ENCODE measurements at places on chromosomes 16 and 17. TPM values are rescaled to one million over a fixed set of nuclear protein-coding genes. Genes with fewer than 3 reads are reported as not detected.

KIAA0513 gene
- total RNA-seq, result 32.9 TPM

COPZ2 gene
- total RNA-seq, result 2.9 TPM

TNP2 gene
- not detected for total RNA-seq

SLFN13 gene
- total RNA-seq, result 4.5 TPM

CCL17 gene
- total RNA-seq, result not detected

SPATA22 gene
- 0.64 TPM for total RNA-seq

TRPV2 gene
- total RNA-seq, result 1.8 TPM

SOX8 gene
- 18.6 TPM for total RNA-seq

MEOX1 gene
- total RNA-seq, result 0.09 TPM

ADGRG3 gene
- 0.27 TPM for total RNA-seq

HSD17B2 gene
- 0.54 TPM for total RNA-seq

CLEC16A gene
- 28.8 TPM for total RNA-seq

SRCIN1 gene
- total RNA-seq, result 34.7 TPM

KREMEN2 gene
- total RNA-seq, result not detected

TMC8 gene
- 1.6 TPM for total RNA-seq

KRTAP1-5 gene
- not detected for total RNA-seq

TNK1 gene
- total RNA-seq, result 0.36 TPM

DHRS7C gene
- not detected for total RNA-seq

RPS2 gene
- total RNA-seq, result 794 TPM

APOH gene
- 0.36 TPM for total RNA-seq

CMTM2 gene
- total RNA-seq, result not detected

ABCC11 gene
- 0.54 TPM for total RNA-seq

CTRB2 gene
- total RNA-seq, result not detected

NPIPB13 gene
- total RNA-seq, result 4.6 TPM

PRR15L gene
- total RNA-seq, result not detected

AIPL1 gene
- total RNA-seq, result 0.91 TPM

FLYWCH1 gene
- total RNA-seq, result 17.6 TPM

CA4 gene
- total RNA-seq, result 3.2 TPM

ZNF385C gene
- 7.4 TPM for total RNA-seq

CCL4L2 gene
- 7.0 TPM for total RNA-seq

PDXDC1 gene
- 42.6 TPM for total RNA-seq

OTOP2 gene
- not detected for total RNA-seq

ABCA3 gene
- total RNA-seq, result 45.2 TPM

SLC5A11 gene
- not detected for total RNA-seq

PIPOX gene
- total RNA-seq, result 6.4 TPM

SP6 gene
- 0.45 TPM for total RNA-seq
